ENCODE measurements at places on chromosomes 5 and 9. TPM values are rescaled to one million over a fixed set of nuclear protein-coding genes. Genes with fewer than 3 reads are reported as not detected.

DNA sequence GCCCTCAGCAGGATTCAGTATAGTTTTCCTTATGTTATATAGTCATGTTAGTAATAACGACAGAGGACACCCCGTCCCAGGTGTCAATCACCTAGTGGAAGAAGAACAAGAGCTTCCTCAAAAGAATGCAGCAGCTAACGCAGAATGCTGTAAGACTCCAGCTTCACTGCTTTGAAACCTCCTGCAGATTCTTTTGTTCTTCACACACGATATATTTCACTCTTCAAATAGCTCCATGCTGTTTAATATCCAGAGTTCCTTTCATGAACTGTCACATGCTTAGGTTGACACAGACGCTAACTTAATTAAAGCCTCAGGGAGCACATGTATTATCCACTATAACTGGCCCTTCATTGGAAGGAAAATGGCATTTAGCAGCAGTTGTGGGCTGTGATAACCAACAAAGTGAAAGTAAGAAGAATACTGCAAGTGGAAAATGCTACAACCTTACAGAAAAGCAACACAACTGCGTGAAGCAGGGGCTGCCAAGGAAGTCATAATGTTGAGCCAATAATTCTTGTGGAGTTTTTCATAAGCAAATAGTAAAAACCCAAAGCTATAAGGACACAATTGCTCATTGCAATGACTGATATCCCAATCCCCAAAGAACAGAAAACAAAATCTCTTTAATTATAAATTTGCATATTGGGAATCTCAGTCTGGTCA lies 387.5 kb downstream of the PLK2 start:
- DNase-seq = no peak

GRCh38 chr9:26308328-26308727 lies 584.3 kb downstream of the CAAP1 start:
- no peak for DNase-seq

DNA sequence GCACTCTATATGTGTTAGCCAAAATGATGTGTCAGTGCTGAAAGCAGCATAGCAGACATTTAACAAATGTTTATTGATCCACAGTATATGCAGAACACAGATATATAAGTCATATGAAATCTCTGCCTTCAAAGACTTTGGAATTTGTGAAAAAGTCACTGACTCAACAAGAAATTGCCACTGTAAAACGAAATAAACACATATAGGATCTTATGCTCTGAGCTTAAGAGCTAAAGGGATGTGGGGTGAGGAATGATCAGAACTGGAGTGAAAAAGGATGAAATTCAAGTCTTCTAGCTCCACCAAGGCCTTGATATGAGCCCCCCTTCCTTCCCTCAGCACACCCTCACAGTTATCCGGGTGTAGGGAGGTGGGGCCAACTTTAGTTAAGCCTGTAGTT lies 49.9 kb downstream of the PLAC8L1 start:
- DNase-seq = no peak

DNA sequence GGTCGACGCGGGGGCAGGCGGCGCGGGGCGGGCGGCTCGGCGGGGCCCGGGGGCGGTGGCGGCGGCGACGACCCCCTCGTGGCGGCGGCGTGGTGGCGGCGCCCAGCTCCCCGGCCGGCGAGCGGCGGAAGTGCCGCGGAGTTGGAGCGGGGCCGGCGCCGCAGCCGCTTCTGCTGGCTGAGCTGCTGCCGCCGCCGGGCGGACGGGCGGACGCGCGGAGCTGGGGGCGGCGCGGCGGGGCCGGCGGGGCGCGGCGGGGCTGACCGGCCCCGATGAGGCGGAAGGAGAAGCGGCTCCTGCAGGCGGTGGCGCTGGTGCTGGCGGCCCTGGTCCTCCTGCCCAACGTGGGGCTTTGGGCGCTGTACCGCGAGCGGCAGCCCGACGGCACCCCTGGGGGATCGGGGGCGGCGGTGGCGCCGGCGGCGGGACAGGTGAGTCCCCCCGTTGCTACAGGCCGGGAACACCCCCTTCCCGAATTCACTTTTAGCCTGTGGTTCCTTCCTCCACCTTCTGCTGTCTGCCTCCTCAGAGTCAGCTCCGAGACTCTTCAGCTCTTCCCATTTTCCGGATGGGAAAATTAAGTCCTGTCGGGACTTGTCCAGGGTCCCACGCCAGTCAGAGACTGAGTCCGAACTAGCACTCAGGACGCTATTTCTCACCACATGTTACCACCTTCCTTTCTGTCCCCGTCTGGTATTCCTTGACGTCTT lies at the start of gene GALNT10:
TSS of gene GALNT10 (plus strand) at position 139 of the 710 bp plus-strand sequence. CDS start at position 273, 134 bp downstream.
- DNase-seq = no peak

DNA sequence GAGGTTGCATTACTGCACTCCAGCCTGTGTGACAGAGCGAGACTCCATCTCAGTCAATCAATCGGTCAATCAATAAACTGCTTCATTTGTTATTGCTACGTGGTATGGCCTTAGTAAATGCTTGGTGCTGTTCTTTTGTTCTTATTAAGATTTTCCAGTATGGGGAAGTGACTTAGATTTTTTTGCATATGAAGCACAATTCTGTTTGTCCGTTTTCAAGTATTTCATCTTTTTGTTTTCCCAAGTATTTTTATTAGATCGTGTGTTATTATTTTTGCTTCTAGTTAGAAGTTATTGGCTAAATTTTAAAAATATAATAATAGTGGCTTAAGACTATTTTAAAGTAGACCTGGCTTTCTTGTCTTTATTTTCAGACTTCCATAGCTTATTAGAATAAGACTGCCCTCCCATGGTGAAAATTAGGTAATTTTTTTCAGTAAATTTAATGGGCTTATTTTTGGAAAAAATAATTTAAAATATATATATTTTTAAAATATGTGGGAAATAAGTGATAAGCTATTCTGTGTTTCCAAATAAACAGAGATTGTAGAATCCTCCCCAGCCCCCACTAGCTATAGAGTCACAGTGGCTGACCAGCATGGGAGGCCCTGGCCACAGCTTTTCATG lies 14.7 kb upstream of the OMD start:
- DNase-seq = no peak

The EGFL7 gene
- 13.8 TPM for polyA plus RNA-seq
